Activated CD8-positive, alpha-beta memory T cell treated with anti-CD3 and anti-CD28 coated beads, Interleukin-2, amount 50 U/mL, for 4 hours (primary cell): ENCODE measurements at places on chromosomes 1 and 21.

DNA sequence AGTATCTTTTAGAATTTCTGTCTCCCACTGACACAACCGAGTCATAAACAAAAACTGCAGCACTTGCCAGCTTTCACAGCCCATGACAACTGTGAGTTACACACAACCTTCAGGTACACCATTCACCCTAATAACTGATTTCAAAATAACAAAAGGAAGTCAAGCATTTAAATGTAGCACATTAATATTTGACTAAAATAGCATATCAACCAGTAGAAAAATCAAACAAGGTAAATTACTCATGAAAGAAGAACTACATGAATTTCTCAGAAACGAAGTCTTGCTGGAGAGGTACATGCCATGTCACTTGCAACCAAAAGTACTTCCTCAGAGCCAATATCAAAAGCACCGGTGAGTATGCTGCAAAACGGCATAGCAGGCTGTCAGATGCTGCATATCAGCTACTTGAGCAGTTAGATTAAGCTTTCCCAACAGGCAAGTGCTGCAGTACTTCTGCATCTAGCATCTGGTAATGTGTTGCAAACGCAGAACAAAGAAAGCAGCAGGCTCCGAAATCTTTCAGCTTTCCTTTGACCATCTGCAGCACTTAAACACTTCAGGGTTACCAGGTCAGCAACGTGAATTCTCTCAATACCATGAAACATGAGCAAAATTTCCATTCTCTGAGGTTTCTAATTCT, 223.2 kb downstream of the SMYD3 start:
- no peak for DNase-seq

- DNase-seq = no peak
These were observed 454 bp upstream of the NENF start for GRCh38 chr1:212432272-212432660.

GRCh38 chr1:145944532-145944931, 13.3 kb downstream of the LIX1L start:
- DNase-seq = no peak

- no peak for DNase-seq
These were observed 105.7 kb upstream of the TLR5 start for GRCh38 chr1:223248770-223249140.
